Activated CD8-positive, alpha-beta T cell treated with anti-CD3 and anti-CD28 coated beads for 36 hours (primary cell): ENCODE measurements at places on chromosomes 12 and 14. TPM values are rescaled to one million over a fixed set of nuclear protein-coding genes. Genes with fewer than 3 reads are reported as not detected.
A peak's percentile ranks its signal among the peaks of the same experiment; 100 is the strongest.

- DNase-seq, result no peak
Measured at GRCh38 chr12:100170313-100170858, 27.7 kb upstream of the BLTP3B start.

GRCh38 chr12:46480724-46481123 is 108.2 kb upstream of the SLC38A2 start:
- DNase-seq, result no peak

DNA sequence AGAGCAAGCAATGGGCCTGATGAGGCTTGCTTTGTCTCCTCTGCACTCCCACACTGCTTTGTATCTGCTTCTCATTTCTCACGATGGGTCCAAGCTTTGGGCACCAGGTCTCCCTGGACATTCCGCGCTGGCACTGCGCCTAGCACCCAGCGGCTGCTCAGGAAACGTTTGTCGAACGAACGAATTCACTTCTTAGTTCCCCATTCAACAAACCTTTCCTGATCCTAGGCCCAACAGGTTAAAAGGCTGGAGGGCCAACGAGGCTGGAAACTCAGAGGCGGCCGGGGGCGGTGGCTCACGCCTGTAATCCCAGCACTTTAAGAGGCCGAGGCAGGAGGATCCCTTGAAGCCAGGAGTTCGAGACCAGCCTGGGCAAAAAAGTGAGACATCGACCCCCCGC is 1.0 kb upstream of the GLRX5 start:
- DNase-seq, result no peak

- DNase-seq, result no peak
Measured at GRCh38 chr14:40760704-40761103, 846.0 kb upstream of the LRFN5 start.

GRCh38 chr14:83827383-83827782 is 1702.6 kb upstream of the FLRT2 start:
- no peak for DNase-seq

DNA sequence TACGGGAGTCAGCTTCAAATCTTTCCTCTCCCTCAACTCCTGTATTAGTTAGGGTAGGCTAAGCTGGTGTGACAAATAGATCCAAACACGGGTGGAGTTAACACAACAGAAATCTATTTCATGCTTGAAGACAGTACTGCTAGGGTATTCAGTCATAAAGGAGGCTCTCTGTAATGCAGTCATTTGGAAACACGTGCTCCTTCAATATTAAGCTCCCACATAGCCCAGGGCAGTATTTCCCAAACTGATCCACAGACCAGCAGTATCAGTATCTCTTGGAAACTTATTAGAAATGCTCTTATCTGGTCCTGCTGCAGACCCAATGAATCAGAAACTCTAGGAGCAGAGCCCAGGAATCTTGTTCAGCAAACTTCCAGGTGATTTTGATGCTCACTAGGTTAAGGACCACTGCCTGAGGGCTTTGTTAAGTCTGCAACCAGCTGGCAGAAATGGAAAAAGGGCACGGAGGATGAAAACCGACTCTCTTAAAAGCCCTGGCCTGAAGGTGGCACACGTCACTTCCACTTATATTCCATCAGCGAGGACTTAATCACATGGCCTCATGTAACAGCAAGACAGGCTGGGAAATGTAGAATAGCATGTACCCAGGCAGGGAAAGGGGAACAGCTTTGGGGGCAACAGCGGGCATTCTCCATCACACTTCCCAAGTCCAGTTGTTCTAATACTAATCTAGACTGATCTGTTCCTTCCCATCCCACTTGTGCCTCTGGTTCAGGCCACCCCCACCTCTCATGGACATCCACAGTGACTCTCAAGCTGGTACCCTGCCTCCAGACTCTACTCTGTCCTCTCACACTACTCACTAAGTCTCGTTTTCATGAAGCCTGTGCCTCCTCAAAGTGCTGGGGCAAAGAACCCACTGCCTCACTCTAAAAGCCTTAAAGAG is 38.2 kb upstream of the RIC8B start:
- DNase-seq, result peak; percentile 42

DNA sequence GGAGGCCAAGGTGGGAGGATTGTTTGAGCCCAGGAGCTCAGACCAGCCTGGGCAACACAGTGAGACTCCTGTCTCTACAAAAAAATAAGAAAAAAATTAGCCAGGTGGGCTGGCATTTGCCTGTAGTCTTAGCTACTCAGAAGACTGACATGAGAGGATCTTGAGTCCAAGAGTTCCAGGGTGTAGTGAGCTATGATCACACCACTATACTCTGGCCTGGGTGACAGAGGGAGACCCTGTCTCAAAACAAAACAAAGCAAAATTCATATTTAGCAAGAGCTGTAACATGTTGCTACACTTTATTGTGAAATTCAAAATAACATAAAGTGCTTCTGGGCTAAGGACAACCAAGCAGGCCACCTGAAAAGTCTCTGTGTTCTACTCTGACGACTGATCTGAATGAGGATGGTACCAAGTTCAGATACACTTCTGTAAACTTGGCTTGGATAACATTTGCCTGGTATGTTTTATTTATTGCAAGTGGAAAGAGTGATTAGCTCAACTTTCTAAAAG is 11.6 kb upstream of the STRN3 start:
- no peak for DNase-seq

DNA sequence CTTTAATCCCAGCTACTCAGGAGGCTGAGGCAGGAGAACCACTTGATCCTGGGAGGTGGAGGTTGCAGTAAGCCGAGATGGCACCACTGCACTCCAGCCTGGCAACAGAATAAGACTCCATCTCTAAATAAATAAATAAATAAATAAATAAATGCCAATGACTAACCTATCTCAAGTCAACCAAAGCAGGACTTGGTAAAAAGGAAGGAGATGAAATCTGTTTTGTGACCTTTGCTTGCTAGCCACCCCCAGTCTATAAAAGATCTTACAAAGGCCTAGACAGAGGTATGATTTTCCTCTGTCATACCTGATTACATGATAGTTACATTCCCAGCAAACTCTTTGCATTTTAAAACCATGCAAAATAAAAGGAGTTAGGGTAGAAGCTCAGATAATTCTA is 13.5 kb upstream of the METTL17 start:
- no peak for DNase-seq

DNA sequence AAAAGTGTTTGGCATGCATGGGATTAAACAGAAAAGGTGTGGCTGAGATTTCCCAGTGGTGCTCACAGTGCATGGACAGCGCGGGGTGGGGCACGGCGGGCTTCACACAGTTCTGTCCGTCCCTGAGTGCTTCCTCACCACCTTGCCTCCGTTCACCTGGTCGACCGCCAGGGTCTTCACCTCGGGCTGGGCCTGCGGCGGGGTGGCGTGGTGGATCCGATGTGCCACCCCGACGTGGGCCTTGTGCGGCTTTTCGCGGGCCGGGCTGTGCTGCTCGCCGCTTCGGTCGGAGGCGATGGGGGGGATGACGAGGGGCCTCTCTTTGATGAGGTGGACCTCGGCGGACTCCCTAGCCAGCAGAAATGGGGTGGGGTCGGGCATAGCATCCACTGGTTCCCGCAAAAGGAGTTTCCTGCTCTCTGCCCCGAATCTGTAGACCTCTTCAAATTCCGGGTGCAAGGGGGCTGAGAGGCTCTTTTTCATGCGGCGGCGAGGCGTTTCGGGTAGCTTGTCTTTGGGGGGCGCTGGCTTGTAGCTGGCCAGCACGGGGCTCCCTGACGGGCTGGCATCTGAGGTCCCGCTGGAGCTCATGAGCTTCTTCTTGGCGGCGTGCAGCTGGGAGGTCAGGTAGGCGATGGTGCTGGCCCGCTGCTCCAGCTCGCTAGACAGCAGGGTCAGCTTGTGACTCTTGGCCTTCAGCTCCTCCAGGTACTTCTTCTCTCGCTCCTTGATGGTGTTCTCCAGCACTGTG is 35.5 kb downstream of the CCDC92 start:
- DNase-seq, result no peak

DNA sequence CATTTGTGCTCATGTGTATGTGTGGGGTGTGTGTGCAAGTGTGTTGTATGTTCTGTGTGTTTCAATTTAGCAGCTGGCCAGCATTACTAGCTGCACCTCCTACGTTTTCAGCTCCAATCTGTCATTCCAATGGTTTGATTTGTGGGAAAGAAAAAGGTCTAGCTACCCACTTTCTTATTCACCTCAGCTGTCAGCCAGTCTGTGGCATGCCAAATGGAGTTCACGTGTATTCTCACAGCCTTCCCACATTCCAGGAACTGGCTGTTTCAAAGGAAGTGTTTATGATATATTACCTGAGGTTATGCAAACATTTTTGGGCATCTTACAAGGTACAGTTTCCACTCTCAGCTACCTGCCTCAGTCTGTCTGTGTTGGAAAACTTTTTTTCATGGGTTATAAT is 220.2 kb upstream of the CPNE8 start:
- DNase-seq, result no peak

CARMIL3 gene
- 0.63 TPM for total RNA-seq

TGFB3 gene
- 3.4 TPM for total RNA-seq

COX14 gene
- total RNA-seq, result 51.0 TPM

TMEM52B gene
- not detected for total RNA-seq

GPR84 gene
- not detected for total RNA-seq

SYNJ2BP gene
- 8.0 TPM for total RNA-seq
